Stimulated activated CD8-positive, alpha-beta memory T cell treated with anti-CD3 and anti-CD28 coated beads, Interleukin-4, amount 100 ng/mL, for 1 hour (primary cell): ENCODE measurements at places on chromosomes 2 and 18.

DNA sequence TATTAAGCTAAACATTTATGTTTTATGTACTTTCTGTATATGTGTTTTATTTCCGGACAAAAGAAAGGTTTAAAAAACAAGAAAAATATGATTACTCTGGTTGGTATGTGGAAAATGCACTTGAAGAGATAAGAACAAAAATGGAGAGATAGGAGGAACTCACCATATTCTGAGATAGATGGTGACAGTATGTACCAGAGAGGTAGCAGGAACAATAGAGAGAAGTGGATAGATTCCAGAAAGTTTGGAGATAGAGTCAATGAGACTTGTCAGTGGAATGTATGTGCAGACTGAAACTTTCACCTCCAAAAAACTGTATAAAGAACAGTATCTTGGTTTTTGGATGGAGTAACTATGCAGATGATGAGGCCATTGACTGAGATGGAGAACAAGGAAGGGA lies 105.6 kb upstream of the FSHR start:
- no peak for DNase-seq

DNA sequence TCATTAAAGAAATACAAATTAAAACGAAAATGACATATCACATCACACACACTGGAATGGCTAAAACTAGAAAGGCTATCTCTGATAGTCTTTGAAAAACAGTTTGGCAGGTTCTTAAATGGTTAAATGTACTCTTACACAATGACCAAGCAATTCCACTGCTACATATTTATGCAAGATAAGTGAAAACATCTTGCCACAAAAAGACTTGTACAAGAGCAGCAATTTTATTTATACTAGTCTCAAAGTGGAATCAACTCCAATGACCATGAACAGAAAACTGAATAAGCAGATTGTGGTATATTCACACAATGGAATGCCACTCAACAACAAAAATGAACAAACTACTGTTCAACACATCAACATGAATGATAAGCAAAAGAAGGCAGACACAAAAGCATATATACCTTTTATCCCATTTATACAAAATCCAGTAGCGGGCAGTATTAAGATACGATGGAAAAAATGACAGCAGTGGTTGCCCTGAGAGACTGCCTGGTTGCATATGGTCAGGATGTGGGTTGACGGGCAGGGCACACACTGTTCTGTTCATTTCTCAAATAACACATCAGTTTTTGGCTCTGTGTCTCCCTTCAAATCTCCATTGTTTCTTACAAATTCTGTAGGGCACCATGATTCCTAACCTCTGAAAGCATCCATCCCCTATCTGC lies 25.4 kb downstream of the SP100 start:
- peak; percentile 19 for DNase-seq

DNA sequence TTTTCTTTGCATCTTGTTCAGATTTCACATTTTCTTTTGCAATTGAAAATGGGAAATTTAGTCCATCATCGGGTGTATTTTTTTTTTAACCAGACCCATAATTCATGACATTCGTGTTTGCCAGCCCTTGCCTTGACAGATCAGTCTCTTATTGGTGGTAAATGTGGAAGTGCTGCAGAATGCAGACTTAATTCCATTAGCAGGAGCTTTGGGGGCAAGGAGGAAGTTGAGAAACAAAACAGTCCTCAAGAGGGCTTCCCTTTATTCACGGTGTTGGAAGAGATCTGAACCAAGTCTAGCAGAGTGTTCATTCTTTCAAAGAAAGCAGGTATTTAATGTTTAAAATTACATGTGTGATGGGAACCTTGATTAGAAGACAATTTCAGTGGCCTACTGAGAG lies 16.6 kb upstream of the RPE start:
- no peak for DNase-seq

- DNase-seq, result no peak
Measured at GRCh38 chr2:197258580-197258979, 52.0 kb downstream of the ANKRD44 start.

- DNase-seq, result no peak
Measured at GRCh38 chr2:233000886-233001750, 11.9 kb downstream of the NGEF start.

- no peak for DNase-seq
Measured at GRCh38 chr2:45731141-45731540, 79.7 kb downstream of the PRKCE start.

- no peak for DNase-seq
Measured at GRCh38 chr2:143431316-143431715, 302.1 kb downstream of the ARHGAP15 start.

DNA sequence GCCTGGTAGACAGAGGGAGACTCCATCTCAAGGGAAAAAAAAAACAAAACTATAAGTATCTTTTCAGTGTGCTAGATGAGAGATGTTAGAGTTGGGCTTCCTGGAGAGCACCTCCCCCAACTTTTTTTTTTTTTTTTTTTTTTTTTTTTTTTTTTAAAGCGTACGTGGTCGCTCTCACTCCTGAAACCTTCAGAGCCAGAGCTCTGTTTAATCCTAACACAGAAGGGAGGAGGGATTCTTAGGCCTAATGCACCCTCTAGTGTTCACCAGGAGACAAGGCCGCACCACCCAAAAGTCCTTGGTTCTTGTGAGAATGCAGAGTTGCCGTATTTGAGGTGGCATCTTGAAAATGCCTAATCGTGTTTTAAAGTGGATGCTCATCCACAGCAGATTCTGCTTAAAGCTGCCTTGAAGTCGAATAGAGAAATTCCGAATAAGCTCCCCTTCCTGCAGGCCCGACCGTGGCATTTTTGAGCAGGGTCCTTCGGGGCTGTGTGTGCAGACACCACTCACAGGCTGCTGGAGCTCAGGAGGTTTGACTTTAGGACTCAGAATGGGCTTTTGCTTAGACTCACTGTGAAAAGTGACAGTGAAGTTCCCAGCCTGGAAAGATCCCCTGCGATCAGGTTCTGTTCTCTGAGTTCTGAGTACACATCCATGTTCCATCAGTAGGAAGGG lies 252.6 kb downstream of the AGAP1 start:
- DNase-seq, result no peak

- DNase-seq, result no peak
Measured at GRCh38 chr2:121596221-121597080, 52.8 kb downstream of the CLASP1 start.

DNA sequence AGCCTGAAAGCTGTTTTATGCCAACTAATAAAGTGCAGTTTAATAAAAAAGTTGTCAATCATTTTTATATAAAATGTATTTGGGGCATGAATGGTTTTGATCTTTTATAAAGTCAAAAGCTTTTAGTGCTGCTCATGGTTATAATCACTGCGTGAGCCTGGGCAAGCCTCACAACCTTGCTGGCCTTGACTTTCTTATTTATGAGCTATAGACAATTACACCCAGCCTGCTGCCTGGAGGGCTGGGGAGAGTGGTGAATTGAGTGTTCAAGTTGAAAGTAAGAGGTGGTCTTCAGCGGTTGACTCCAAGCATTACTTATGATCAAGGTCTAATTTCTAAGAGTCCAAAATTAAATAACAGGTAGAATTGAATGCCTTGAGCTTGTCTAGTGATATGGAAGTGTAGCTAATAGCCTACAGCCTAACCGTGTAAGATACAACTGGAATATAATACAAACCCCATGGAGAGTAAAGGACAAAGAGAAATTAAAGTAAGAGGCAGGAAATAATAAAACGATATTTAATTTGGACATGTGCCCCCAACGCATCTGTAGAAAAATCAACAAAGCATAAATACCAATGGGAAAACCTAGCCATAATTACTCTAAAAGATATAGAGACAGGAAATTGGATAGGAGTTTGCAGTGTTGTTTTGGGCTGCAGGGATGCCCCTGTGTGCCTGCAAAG lies 106.0 kb upstream of the CYP1B1 start:
- no peak for DNase-seq

GRCh38 chr2:119694845-119695521 lies 16.0 kb downstream of the TMEM177 start:
- DNase-seq, result no peak

DNA sequence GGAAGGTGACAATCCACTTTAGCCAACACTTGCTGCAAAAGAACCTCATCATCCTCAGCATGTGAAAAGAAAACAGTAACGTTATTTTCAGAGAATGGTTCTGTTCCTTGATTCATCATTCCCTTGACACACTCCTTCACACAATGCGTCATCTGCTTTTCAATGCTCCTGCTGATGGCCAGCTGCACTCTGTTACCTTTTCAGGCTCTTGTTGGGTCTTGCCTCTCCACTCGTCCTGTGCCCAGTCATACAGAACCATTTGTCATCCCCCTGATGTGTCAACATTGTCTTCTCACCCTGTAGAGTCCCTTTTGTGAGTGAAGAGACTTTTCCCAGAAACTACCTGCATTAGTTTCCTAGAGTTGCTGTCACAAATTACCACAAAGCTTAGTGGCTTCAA lies 12.2 kb upstream of the DTNA start:
- no peak for DNase-seq

GRCh38 chr2:79649531-79649930 lies 136.7 kb downstream of the CTNNA2 start:
- DNase-seq, result no peak

GRCh38 chr2:16173893-16174692 lies 233.7 kb downstream of the MYCN start:
- DNase-seq, result no peak
